Anterior cingulate cortex (tissue), 58 donors: ENCODE measurements at places on chromosomes 7 and 10.

GRCh38 chr10:24668247-24668646, 55.4 kb downstream of the ARHGAP21 start:
- DNase-seq, result no peak

GRCh38 chr7:44998153-44998871, 1.7 kb upstream of the CCM2 start:
- DNase-seq, result no peak

DNA sequence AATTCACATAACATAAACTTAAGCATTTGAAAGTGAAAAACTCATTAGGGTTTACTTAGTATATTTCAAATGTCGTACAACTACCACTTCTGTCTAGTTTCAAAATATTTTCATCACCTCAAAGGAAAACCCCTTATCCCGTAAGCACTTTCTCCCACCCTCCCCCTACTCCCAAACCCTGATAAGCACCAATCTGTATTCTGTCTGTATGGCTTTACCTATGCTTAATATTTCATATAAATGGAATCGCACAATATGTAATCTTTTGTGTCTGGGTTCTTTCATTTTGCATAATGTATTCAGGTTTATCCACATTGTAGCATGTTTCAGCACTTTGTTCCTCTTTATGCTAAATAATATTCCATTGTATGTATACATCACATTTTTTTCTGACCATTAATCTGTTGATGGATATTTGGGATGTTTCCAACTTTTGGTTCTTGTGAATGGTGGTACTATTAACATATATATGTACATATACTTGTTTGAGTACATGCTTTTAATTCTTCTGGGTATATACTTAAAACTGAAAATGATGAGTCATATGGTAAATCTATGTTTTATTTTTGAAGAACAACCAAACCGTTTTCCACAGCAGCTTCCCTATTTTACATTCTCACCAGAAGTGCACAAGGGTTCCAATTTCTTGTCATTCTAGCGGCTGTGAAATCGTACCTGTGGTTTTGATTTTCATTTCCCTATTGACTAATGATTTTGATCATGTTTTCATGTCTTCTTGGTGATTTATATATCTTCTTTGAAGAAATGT, 6.2 kb upstream of the STARD3NL start:
- DNase-seq, result no peak

DNA sequence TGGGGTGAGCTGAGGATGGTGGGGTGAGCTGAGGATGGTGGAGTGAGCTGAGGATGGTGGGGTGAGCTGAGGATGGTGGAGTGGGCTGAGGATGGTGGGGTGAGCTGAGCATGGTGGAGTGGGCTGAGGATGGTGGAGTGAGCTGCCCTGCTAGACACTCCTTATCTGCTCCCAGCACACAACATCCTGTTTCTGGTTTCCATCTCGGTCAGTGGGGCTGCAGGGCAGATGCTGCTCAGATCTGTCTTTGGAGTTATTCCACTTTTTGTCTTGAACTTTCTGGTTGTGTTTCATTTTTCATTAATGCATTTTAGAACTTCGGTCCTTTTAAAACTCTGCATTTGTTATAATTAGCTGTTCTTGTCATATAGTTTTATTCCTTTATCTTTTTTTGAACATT, 67.9 kb upstream of the ANTXRL start:
- no peak for DNase-seq
